ENCODE measurements at places on chromosomes 4 and X.

DNA sequence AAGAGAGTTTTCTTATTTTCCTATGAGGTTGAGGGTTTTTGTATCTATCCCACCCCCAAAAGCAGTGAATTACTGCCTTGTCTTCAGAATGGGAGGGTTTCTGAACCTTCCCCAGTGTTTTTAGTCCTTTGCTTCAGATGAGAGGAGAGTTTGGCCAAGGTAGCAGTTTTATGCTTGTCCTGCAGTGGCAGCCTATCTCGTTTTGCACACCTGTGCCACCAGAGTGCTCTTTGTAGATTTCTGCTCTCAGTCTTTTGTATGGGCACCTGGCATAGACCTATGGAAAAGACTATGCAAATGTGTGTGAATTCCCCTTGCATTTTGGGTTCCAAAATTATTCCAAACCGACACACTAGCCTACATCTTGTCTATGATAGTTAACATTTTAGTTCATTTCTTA, 5.8 kb downstream of the TBC1D19 start:
- no peak for DNase-seq

- DNase-seq = no peak
Measured at GRCh38 chrX:118763489-118763888, 36.1 kb downstream of the IL13RA1 start.

- DNase-seq = no peak
Measured at GRCh38 chr4:101292214-101292613, 55.1 kb downstream of the PPP3CA start.

DNA sequence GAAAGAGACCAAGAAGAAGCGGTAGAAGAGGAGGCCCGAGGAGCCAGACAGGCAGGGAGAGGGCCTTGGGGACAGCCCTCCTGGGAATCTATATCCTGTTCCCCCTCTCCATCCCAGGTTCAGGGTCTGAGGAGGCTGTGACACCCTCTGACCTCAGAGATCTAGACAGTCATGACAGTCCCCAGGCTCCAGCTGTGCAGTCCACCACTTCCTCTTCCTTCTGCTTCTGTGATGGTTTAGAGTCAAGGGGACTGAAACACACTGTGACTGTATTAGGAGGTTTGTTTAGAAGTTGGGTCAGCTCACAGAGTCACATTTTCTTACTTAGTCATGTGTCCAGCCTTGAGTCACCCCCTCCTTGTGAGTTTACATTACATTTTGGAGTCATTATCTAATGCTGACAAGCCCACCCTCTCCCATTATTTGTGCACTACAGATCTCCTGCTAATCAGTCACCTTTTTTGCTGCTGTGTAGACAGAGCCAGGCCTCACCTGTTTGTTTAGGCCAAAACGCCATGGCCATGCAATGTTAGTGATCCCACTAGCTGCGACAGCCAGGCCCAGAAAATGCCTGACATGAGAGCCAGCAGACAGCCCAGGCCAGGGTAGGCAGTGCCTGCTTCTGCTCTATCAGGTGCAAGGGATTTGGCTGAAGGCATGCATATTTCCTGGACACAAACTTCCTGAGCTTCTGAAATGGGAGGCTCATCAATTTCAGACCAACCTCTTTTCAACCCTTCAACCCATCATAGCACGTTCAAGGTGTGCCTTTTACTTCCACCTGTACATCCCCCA, 26.0 kb downstream of the MANBA start:
- DNase-seq = no peak

- DNase-seq = no peak
Measured at GRCh38 chr4:183242291-183242690, 77.8 kb downstream of the CLDN22 start.

- no peak for DNase-seq
Measured at GRCh38 chr4:42671431-42672194, 14.7 kb upstream of the ATP8A1 start.

- no peak for DNase-seq
Measured at GRCh38 chr4:101019941-101020401, 327.4 kb downstream of the PPP3CA start.

DNA sequence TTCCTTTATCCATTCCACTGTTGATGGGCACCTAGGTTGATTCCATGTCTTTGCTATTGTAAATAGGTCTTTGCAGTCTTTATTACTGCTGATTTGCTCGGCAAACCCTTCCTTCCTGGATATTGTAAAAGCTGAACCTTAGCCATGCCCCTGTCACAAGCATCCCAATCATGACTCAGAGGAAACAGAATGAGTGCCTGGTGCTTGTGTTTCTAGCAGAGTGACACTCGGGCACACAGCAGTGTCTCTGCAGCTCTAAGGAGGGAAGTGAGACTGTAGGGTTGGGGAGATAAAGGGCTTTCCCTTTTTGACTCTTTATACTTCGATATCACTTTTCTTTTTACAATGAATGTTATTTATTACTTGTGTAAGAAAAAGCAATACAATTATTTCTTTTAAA, 83.3 kb downstream of the AKAP4 start:
- DNase-seq = no peak

GRCh38 chrX:133593531-133593930, 178.2 kb upstream of the GPC4 start:
- DNase-seq = no peak

- no peak for DNase-seq
Measured at GRCh38 chr4:144970597-144970996, 127.4 kb downstream of the ANAPC10 start.

- no peak for DNase-seq
Measured at GRCh38 chr4:62474802-62475201, 1274.7 kb downstream of the ADGRL3 start.

GRCh38 chr4:26873391-26874026, 12.9 kb downstream of the STIM2 start:
- no peak for DNase-seq

DNA sequence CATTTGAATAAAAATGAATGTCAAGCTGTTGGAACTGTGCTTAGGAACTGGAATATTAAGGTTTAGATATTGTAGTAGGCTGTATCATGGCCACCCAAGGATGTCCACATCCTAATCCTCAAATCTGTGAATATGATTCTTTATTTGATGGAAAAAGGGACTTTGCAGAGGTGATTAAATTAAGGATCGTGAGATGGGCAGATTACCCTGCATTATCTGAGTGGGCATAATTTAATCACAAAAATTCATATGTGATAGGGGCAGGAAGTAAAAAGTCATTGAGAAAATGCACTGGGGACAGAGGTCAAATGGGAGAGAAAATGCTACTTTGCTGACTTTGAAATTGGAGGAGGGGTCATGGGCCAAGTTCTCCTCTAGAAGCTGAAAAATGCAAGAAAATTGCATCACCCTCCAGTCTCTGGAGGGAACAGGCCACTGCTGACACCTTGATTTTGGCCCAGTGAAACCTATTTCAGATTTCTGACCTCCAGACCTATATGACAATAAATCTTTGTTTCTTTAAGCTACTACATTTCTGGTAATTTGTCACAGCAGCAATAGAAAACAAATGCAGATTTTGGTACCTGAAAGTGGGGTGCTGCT, 521.4 kb downstream of the PCDH7 start:
- no peak for DNase-seq

GRCh38 chr4:178296669-178297068, 854.4 kb upstream of the AGA start:
- DNase-seq = no peak

GRCh38 chr4:69536558-69536957, 40.9 kb upstream of the UGT2B4 start:
- no peak for DNase-seq

DNA sequence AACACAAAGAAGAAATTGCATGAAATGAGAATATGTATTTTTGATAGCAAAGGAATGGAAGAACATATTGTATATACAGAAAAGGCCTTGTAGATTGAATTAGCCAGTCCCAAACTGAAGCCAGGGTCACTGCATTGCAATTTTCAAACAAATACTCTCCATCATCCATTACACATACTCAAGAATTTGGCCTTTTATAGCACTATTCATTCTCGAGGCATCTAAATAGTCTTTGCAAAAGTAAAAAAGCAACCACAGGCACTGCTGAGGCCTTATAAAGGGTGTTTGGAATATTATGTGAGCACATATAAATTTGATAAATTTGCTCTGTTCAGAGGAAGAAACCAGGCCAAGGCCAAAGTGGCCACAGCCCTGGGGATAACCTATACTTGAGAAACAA, 123.0 kb downstream of the ZNF827 start:
- no peak for DNase-seq

- no peak for DNase-seq
Measured at GRCh38 chrX:1006156-1006730, 206.2 kb downstream of the CRLF2 start.

GRCh38 chrX:27446423-27446822, 16.7 kb downstream of the PPP4R3C start:
- DNase-seq = no peak

GRCh38 chr4:6926081-6926480, 16.5 kb downstream of the TBC1D14 start:
- DNase-seq = no peak

GRCh38 chr4:68738036-68738435, 67.6 kb upstream of the UGT2B15 start:
- DNase-seq = no peak

GRCh38 chr4:8422327-8422726, 18.2 kb downstream of the ACOX3 start:
- DNase-seq = no peak

- DNase-seq = no peak
Measured at GRCh38 chr4:169270810-169271691, at the start of gene SH3RF1. Gene SH3RF1 (minus strand): TSS chr4:169270956. CDS start chr4:169269212, 1,744 bp downstream.

- no peak for DNase-seq
Measured at GRCh38 chrX:15607067-15607466, 6.3 kb upstream of the ACE2 start.

GRCh38 chrX:86002076-86002896, 45.1 kb downstream of the CHM start:
- DNase-seq = no peak

GRCh38 chr4:176274441-176274840, 5.4 kb upstream of the ASB5 start:
- DNase-seq = no peak

DNA sequence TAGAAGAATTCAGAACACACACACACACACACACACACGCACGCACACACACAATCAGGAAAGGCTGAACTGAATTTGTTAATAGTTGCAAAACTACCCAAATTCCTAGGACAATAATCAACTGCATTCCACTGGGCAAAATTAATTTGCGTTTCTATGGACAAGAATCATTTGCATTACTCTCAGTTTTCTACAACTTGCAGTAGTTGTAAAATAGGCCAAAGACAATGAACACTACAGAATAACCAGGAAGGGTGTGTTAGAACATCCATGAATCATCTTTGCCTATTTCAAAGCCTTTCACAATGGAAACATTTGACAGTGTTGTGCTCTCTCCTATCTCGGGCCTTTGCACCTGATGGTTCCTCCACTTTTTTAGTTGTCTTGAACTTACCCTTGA, 77.1 kb upstream of the IGFBP7 start:
- no peak for DNase-seq

GRCh38 chr4:95835672-95836071, 4.2 kb upstream of the PDHA2 start:
- DNase-seq = no peak

DNA sequence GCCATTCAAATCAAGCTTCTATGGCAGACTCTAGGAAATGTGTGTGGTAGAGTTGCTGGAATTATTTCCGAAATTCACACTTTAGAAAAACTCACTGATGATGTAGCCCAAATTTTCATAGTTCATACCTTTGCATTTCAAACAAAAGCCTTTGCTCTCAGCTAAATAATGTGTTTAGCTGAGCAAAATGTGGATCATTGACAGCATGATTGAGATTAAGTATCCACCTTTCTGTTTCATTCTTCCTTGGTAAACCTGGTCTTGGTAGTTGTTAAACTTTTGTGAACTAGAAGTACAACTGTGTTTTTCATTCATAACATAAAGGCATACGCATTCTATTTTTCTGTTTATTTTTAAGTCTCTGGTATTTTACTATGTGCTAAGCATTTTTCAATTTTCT, 7.2 kb downstream of the PCDH7 start:
- no peak for DNase-seq

DNA sequence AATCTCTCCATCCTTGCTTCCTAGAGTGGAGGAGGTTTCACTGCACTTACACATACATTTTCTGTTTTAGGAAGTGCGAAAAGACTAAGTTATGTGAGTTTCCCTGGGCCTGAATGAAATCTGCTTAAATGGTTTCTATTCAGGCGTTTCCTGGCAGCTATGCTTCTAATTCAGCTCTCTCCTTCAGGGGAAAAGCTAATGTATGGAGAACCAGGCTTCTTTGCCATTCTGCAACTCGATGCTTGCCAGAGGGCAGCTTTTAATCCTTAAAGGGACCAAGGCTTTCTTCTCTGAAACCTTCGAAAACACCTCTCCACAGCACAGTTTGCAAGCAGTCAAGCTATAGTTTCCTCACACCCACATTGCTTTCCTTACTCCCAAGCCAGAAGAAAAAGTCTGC, 89.5 kb upstream of the ARX start:
- DNase-seq = no peak

DNA sequence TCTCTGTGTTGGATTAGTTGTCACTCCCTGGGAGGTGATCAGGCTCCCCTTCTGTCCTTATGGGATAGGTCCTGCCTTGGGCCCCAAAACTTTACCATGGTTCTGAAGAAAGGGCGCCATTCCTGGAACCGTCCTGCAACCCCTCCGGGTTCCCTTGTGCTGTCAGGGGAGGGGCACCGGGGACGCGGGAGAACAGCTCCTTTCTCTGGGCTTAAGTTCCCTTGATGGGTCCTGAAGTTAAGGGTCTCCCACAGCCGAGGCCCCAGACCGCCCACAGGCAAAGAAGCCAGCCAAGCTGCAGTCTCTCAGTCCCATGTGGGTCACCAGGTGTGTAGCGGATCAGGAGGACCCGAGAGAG, 44.8 kb downstream of the UGT2A3 start:
- no peak for DNase-seq

- DNase-seq = no peak
Measured at GRCh38 chr4:140637836-140638235, 69.1 kb upstream of the UCP1 start.

- no peak for DNase-seq
Measured at GRCh38 chrX:2507196-2507595, 6.4 kb upstream of the DHRSX start.

DNA sequence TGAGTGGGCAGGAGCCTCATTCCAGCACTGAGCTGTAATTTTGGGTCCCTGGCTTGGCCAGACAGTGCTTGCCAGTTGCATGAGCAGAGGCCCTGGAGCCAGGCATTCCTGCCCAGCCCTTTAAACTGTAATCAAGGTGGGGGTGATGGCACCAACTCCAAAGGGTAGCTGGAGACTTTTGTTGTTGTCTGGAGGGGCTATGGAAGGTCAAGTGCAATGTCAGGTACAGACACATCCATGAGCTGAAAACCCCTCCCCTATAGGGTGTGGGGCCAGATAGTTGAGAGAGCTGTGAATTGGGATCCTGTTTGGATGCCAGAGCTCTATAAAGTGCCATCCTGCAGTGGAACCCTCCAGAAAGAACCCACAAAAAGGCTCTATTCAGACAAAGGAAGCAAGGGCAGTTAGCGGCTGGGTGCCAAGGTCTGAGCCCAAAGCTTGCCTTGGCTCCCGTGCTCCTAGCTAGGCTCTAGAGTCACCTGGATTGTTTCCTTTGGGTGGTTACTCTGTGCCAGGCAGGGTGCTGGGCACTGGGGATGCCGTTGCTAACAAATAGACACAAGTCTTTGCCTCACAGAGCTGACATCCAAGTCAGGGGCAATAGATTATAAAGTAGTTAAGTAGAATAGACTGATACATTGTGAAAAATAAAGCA, 163.0 kb downstream of the EFNB1 start:
- no peak for DNase-seq

- DNase-seq = no peak
Measured at GRCh38 chr4:77826275-77826674, 7.1 kb upstream of the CNOT6L start.
